Right lobe of liver (tissue), 6 donors: ENCODE measurements at places on chromosomes 16 and 17. TPM values are rescaled to one million over a fixed set of nuclear protein-coding genes. Genes with fewer than 3 reads are reported as not detected.

Gene TEKT1
- not detected for total RNA-seq

Gene HCRT
- total RNA-seq = not detected

Gene ST3GAL2
- 14.9 TPM for total RNA-seq

Gene TNP2
- total RNA-seq = not detected

Gene KRTAP4-1
- total RNA-seq = not detected

Gene HSD11B2
- total RNA-seq = 1.8 TPM

Gene MPO
- 4.2 TPM for total RNA-seq

Gene SLC12A3
- not detected for total RNA-seq

Gene OSGIN1
- 77.3 TPM for total RNA-seq

Gene ADAP2
- 9.7 TPM for total RNA-seq

Gene TMEM238L
- not detected for total RNA-seq

Gene NFAT5
- 12.7 TPM for total RNA-seq

Gene TAT
- total RNA-seq = 1,662 TPM

Gene TM4SF5
- 70.2 TPM for total RNA-seq

Gene FOXC2
- total RNA-seq = 0.20 TPM

Gene FBXL19
- 2.8 TPM for total RNA-seq

GRCh38 chr17:311119-311782, 41.4 kb downstream of the RPH3AL start:
- peak; percentile 16 for DNase-seq

GRCh38 chr16:86598607-86599565, 20.5 kb downstream of the FOXL1 start:
- no peak for DNase-seq

- no peak for DNase-seq
Observed at GRCh38 chr17:81681672-81682071, 1.9 kb downstream of the ARL16 start.

DNA sequence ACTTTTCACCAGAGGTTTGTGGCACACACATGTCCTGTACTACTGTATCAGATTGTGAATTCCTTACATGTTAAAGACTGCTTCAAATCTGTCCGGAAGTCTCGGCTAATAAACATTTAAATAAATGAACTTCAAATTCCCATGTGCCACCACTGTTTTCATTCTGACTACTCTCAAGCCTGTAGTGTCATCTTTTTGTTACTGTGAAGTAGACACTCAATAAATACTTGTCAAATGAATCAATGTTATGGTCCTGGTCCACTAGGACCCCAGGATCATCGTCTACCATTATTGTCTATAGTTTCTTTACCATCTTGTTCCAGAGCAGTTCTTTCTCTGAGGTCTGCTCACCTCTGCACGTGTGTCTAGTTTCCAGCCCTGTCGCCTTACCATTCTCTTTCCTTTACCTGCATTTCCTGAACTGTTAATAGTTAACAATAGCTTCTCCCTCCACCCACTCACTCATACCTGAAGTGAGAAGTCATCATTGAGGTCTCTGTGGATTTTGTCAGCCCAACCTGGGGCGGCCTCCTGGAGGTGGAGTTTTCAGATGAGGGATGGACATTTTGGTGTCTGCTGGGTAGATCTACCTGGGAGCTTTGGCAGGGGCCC, 333.0 kb downstream of the SEC14L1 start:
- DNase-seq = no peak

DNA sequence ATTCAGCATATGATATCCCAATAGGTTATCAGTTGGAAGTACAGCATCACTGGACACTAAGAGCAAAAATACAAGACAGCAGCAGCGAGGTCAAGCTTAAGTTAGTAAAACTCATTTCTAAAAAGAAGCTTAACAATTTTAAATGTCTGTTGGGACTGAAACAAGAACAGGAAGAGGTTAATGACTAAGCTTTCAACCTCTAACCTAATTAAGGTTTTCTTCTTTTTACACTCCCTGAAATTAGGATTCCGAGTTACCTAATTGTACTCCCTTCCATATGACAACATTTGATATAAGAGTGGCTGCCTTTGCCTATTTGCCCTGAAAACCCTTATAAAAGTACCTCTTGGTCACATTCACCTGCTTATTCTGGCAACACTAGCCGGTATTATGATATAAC, 34.3 kb downstream of the CPSF4L start:
- no peak for DNase-seq

DNA sequence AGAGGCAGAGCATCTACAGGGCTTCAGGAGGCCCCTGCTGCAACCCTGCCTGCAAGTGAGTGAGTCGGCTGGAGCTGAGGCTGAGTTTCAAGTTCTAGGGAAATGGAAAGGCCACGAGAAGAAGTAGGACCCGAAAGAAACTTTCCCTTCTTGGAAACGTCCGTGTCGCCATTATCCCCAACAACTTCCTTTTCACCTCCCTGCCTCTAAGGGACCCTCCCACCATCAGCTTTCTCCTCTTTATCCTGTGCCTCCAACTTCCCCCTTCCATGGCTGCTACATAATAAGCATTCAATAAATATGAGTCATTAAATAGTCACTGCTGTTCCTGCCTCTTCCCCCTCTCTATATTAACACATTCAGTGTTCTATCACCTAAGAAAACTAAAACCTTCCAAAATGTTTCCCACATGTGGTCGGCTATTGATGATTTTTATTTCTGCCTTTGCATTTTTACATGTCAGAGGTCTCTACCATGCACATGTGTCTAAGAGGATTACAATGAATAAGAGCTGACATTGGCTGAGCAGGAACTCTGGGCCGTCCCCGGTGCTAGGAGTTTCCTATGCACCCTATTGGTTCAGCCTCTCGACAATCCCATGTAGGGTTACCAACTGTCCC, 115.9 kb upstream of the TNRC6C start:
- DNase-seq = no peak

GRCh38 chr17:5583426-5584382, 605 bp downstream of the NLRP1 start:
- DNase-seq = no peak

DNA sequence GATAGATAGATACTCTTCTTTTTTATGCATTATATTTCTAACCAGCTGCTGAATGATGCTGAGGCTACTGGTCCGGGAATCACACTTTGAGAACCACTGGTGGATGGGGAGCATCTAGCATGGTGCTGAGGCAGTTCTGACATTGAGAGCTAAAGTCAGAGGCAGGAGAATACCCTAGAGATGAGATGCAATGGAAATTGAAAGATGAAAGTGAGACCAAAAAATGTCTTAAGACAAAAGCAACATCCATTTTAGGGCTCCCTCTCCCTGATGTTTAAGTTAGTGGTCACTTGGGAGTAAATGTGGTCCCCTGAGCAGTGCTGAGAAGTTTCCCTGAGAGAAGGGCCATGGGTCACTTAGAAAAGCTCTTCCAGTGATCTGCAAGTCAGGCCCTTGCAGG, 6.8 kb downstream of the PCTP start:
- DNase-seq = no peak

GRCh38 chr17:80924111-80924806, 67.4 kb upstream of the CHMP6 start:
- no peak for DNase-seq

GRCh38 chr16:1220098-1220728, 4.9 kb downstream of the TPSG1 start:
- DNase-seq = no peak

DNA sequence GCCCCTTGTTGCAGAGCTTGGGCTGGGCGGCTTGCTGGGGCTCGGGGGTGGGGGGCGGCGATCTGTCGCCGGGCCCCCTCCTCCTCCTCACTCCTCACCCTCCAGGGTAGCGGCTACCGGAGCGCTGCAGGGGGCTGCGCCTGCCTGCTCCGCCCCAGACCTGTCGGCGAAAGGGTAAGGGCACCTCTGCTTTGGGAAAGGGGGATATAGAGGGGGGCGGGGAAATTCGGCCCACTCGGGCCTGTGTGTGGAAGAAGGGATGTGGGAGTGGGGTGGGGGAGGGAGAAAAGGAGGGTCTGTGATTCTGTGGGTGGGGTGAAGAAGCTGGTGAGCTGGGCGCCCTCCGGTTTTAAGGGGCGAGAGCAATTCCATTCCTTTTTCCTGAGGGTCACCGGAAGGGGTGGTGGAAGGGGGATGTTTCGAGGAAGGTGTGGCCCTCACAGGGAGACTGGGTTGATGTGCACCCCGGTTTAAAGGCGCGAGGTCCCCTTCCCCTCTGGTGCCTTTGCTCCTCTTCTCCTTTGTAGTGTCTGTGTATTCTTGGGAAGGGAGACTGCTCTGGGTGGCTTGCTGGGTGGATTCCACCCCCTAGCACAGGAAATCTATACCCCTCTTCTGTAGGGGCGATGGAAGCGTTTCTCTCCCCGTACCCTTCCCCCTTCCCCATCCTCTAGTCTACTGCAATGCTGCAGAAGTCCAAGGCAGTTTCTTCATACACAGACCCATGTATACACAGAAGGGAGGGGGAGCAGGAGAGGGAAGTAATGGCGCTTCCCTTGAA, 878 bp downstream of the TAOK1 start:
- peak; percentile 58 for DNase-seq

DNA sequence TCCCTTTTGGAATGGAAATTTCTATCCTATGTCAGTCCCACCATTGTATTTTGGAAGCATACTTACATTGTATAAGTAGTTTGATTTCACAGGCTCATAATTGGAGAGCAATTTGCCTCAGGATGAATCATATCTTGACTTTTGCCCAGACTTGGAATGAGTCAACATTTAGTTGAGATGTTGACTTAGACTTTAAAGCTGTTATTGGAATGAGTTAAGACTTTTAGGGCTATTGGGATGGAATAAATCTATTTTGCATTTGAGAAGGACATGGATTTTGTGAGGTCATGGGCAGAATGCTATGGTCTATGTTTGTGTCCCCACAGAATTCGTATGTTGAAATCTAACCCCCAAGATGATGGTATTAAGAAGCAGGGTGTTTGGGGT, 12.2 kb upstream of the ZNF594 start:
- no peak for DNase-seq

DNA sequence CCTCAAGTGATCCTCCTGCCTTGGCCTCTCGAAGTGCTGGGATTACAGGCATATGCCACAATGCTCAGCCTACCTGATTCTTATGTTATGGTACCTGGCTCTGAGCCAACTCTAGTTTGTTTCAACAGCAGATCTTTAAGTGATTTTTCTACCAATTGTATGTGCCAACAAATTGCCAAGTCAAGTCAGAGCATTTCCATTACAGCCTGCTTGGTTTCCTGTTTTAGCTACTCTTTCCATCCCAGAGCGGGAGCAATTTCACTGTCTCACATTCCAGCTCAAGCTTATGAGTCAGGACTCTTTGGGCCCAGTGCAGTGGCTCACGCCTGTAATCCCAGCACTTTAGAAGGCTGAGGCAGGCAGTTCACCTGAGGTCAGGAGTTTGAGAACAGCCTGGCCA, 30.8 kb upstream of the RBBP6 start:
- no peak for DNase-seq

GRCh38 chr17:47850692-47851573, at the start of gene SP6:
SP6 (minus strand) TSS chr17:47851163; CDS start chr17:47848429, 2,734 bp downstream.
- peak; percentile 76 for DNase-seq

DNA sequence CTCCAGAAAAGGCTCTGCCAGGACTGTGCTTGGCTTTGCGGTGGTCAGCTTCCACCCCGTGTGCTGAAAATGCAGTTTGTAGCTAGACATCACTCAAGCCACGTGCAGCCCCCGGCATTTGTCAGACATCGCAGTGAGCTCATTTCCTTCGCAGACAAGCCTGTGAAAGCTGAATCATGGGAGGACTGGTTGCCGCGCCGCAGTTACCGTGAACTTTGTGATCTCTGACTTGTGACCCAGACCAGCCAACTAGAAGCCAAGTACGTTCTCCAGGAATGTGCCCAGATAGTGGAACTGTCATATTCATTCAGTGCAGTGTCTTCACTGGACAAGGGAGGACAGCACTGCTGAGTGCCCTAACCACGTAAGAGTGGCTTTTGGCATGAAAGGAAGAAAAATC, 58.1 kb downstream of the NDE1 start:
- DNase-seq = no peak

GRCh38 chr16:73735018-73735417, 561.6 kb upstream of the PSMD7 start:
- DNase-seq = no peak

GRCh38 chr17:56675876-56676660, 82.6 kb downstream of the NOG start:
- DNase-seq = no peak

GRCh38 chr16:88885693-88886280, 19.3 kb upstream of the PABPN1L start:
- no peak for DNase-seq

DNA sequence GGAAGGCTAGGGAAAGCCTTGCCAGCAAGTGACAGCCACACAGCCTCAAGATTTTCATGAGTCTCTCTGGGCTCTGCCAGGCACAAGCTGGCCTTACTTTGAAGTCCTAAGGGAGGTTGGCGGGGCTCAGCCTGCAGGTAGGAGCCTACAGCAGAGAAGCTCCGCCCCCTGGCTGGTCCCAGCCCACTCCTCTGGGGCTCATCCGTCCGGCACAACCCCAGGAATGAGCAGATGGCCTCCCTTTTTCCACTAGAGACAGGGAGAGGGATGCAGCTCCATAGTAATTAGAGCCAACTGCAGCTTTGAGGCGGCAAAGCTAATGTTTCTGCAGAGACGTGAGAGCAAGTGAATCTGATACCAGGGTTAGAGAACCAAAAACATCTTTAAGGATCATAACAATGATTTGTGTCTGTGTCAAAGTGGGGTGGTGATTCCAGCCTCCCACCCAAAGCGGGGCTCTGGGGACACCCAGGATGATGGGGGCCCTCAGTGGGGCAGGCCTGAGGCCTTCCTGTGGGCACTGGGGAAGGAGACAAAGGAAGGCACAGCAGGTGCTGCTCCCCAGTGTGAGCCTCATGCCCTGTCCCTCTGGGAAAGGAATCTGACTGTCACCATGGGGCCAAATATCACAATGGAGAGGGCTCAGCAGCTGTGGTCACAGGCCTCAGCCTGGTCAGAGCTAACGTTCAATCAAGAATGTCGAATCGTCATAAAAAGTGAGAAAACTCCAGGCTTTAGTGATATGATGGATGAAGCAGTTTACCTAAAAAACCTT, 61.5 kb downstream of the RBFOX3 start:
- DNase-seq = no peak

GRCh38 chr17:14212401-14212800, 24.3 kb downstream of the CDRT15 start:
- no peak for DNase-seq

GRCh38 chr17:3512505-3513171, 36.8 kb downstream of the ASPA start:
- peak; percentile 91 for DNase-seq

- peak; percentile 52 for DNase-seq
Observed at GRCh38 chr17:45414990-45415881, 17.4 kb downstream of the ARHGAP27 start.

GRCh38 chr16:23587726-23588125, 8.4 kb downstream of the NDUFAB1 start:
- no peak for DNase-seq

DNA sequence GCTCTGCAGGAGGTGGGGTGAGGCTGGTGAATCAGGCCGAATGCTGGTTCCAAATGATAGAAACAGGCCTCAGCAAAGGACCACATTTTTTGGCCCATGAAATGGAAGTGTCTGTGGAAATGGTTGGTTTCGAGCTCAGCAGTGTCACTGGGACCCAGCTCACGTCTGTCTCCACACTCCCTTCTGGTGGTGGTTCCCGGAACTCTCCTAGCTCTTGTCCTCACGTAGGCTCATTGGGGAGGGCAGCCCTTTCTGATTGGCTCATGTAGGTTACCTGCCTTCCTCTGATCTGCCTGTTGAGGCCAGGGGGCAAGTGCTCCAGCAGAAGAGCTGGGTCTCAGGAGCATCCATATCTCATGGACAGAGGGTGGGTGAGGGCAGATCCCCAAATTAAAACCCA, 4.0 kb downstream of the ALG1 start:
- no peak for DNase-seq
